ENCODE measurements at places on chromosomes 7 and 10.

GRCh38 chr10:369221-369683, 234.0 kb downstream of the ZMYND11 start:
- no peak for DNase-seq

DNA sequence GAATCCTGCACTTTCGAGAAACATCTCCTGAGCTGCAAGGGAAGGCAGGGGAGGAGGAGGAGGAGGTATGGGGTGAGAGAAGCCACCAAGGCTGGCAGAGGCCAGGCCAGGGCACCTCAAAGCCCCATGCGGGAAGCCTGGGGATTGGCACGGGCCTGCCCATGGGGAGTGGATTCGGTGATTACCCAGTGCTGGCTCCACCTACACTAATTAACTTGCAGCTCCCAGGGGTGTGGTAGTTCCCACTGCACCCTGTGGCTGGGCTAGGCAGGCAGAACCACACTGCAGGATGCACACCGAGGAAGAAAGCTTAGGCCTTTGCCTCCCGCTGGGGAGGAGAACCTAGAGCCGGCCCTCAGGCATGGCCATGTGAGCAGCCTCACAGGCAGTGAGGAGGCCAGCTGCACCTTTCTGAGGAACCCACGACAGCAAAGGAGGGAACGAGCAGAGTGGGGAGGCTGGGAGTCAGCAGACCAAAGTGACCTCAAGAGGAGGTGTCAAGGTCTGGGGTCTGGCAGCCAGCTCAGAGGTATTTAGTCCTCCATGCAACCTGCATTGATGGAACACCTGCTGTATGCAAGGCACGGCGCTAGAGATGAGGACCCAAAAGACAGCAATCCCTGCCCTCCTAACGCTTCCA, 27.2 kb downstream of the GRID1 start:
- no peak for DNase-seq

- DNase-seq: no peak
Observed at GRCh38 chr7:6359021-6359420, 86.6 kb upstream of the CYTH3 start.

GRCh38 chr7:30269490-30269889, 14.9 kb upstream of the ZNRF2 start:
- no peak for DNase-seq

DNA sequence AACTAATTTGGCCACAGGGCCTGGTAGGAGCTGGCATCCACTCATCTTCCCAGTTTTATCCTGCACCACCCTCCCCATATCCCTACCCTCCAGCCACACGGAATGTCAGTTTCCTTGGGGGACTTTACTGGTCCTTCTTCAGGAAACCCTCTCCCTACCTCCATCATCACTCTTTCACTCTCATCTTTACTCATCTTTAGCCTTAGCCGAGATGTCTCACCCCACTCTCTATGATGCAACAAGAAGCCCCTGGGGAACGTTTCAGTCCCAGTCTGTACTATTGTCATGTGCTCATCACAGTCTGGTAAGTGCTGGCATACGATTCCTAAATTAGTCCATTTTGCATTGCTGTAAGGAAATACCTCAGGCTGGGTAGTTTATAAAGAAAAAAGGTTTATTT, 34.9 kb upstream of the TMEM248 start:
- no peak for DNase-seq

- no peak for DNase-seq
Observed at GRCh38 chr7:3404501-3404900, 103.4 kb downstream of the SDK1 start.

DNA sequence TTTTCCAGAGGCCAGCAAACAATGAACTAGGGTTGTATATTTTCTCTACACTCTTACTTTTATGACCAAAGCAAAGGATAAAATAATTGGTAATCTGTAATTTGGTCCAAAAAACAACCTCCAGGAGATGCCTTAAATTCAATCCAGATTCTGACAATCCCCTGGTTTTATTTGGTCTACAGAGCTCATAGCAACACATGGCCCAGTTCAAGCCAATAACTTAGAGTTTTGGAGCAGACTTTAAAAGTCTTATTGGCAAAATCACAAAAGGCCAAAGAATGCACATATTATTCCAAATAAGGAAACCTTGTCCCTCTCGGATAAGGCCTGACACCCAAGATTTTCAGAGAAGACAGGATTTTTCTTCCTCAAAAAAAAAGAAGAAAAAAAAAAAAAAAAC, 51.9 kb downstream of the SORBS1 start:
- no peak for DNase-seq

GRCh38 chr10:101683276-101683675, 11.7 kb downstream of the FBXW4 start:
- DNase-seq: no peak

- DNase-seq: no peak
Observed at GRCh38 chr7:80275192-80275605, 140.6 kb downstream of the GNAI1 start.

DNA sequence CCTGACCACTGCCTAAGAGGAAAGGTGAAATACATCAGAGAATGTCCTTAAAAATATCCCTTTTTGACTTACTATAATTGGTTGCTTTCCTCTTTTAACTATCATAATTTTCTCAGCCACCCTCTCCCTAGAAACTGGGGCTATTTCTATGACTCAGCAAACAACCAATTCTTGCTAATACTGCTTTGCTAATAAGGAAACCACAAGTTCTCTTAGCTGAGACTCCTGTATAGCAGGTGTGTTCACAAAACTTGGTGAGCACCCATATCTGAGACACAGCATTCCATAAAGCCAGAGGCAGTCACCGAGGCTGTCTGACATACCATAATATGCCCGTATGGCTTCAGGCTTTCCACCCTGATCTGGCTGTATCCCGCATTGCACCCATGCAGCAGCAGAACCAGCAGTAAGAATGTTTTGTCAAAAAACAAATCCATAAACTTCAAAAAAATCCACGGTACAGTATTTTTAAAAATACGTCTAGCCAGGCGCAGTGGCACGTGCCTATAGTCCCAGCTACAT, 191.7 kb upstream of the C7orf33 start:
- no peak for DNase-seq

- DNase-seq: no peak
Observed at GRCh38 chr7:2569421-2569820, 10.6 kb downstream of the IQCE start.

GRCh38 chr7:100895701-100895955, at the start of gene ACHE:
Gene ACHE, minus strand, starts transcription at chr7:100895888. Its CDS starts 1,656 bp downstream, at chr7:100894232.
- no peak for DNase-seq

DNA sequence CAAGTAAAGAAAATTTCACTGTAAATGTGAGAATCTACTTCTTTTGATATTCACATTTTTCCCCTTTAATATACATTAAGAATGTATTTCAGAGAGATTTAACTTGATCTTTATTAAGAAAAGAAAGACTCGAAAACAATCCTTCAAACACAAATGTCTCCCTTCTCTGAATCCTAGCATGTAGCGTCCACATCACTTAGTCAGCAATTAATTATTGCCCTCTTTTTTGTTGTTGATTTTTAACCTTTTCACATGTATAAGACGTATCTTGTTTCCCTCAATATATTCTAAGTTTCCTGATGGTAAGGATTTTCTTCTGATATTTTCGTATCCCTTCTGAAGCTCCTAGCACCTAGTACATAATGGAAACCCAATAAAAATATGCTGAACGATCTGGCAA, 6.6 kb downstream of the PDE1C start:
- no peak for DNase-seq

DNA sequence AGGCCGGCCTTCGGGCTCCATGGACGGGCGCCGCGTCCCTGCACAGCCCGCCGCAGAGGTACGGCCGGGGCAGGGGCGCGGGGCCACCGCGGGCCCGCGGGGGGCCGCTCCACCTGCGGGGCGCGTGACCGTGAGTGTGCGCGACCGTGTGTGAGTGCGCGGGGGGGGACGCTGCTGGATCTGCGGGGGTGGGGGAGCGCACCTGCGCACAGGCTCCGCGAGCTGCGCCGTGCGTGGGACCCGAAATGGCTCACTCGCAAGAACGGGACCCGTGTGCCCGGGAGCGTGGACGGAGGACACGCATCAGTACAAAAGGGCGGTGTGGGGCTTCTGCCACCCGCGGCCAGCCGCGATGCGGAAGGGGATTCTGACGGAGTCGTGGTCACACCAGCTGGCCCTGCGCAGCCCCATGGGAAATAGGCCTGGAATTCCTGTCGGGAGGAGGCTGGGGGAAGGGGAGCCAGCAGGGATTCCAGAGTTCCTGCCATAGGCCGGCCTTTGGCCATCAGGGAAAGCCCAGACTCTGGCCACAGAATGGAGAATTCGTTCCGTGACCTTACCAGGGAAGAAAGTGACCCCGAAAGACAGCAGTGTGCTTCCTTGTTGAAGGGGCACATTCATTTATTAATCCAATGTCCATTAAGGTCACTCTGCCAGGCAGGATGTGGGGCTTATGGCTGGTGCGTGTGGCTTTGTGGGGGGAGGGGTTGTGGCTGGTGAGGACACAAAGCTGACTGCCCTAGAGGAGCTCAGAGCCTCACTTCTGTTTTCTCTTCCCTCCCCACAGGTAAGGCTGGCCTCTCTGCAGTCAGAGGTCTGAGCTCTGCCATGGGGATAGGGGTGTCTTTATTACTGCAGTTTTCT, 494 bp downstream of the REPIN1 start:
- peak; percentile 60 for DNase-seq

DNA sequence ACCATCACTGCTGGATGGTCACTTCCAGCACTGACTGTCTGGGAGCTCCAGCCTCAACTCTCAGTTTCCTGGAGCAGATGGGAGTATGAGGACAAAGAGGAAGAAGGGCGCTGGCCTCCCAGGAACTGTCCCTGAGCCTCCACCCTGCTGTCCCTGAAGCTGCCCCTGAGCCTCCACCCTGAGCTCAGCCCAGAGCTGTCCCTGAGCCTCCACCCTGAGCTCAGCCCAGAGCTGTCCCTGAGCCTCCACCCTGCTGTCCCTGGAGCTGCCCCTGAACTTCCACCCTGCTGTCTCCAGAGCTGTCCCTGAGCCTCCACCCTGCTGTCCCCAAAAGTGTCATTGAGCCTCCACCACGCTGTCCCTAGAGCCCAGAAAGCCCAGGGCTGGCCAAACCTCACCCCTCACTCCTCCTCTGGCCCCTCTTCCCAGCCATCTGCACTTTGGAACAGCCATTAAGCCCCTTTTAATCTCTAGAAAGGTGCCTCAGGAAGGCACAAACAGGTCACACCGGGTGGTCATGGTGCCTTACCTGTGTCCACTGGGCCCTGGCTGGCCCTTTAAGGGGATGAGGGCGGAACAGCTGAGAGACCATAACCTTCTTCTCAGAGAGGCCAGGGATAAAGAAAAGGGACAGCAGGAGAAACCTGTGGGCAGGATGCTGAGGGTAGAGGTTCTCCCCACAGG, 30.6 kb upstream of the TUBB8 start:
- no peak for DNase-seq

GRCh38 chr7:106071356-106071998, 40.6 kb downstream of the SYPL1 start:
- DNase-seq: no peak

GRCh38 chr7:130957137-130957513, 223.1 kb upstream of the KLF14 start:
- DNase-seq: no peak

GRCh38 chr7:93228302-93228701, 2.0 kb upstream of the HEPACAM2 start:
- DNase-seq: no peak

DNA sequence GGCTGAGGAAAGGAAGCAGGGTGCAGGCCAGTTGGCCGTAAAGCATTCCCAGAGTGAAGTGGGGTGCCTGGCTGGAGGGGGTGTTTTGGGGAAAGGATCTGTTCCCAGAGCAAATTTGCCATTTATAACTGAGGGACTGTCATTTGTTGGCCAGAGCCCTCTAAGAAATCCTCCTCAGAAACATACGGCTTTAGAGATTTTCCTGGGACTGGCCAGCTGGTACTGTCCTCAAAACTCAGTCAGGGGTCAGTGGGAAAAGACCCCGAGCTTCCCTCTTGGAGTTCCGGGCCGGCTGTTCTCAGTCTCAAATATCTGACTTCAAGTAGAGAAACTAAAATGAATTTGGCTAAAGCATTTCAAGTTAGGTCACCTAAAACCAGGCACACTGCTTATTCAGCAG, 55.9 kb downstream of the ETV1 start:
- no peak for DNase-seq

DNA sequence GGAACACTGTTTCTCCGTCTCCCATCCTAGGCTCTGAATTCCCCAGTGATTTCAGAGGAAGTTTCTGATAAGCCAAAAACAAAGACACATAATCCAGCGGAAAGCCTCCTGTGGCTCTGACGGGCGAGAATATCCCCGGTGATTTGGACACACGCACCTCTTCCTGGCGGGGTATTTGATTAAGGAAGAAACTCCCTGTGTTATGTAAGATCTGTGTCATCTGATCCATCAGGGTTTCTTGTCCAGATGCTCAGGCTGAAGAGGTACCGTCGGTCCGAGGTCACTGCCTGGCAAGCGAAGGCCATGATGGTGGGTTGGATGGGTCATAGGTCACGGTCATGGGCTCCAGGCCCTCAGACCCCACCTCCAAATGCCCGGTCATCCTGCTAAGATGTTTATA, 39.6 kb upstream of the DNAJB6 start:
- no peak for DNase-seq

- DNase-seq: no peak
Observed at GRCh38 chr7:149727053-149727898, 46.1 kb downstream of the ZNF467 start.

DNA sequence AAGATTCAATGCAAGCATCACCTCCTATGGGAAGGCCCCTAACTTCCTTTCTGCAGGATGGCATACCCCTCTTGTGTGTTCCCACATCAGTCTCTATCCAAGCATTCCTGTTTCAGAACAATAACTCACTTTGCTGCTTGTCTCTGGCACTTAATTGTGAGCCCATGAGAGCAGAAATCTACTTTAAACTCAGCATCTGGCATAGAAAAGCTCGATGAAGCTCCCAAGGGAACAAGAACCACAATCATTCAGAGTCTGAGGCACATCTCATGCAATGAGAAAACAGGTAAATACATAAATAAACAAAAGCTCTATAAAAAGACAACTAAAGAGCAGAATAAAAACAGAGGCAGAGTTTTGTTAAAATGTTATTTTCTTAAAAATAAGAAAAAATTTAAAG, 66.2 kb downstream of the VPS41 start:
- DNase-seq: no peak

DNA sequence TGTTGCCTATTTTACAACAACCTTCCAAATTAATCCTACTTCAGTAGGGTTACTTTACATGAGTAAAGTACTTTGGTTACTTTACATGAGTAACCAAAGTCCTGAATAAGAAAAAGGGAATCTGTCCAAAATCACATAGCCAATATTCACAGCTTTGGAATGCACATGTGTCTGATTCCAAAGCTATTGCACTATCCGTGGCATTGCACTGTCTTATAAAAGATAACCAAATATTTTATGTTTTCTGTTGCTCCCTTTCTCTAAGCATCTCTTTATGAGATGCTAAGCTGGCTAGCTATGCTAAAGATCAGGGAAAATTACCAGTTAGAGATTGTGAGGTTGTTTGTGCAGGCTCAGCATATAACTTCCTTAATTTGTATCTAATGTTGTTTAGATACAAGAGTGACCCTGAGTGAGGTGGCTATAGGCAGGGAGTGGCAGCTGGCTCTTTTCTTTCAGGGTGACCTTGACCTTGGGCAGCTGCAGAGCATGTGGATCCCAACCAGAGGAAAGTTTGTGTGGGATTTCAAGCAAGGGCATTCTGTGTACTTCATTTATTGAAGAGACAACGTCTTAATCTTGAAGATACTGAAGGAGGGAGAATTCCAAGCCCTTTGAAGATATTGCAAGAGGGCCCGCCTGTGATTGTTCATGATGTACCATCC, 366.1 kb upstream of the ANKRD30A start:
- DNase-seq: no peak

- no peak for DNase-seq
Observed at GRCh38 chr10:77637532-77638320, at the start of gene KCNMA1. Gene KCNMA1, minus strand, starts transcription at chr10:77637808.

- DNase-seq: no peak
Observed at GRCh38 chr7:23210506-23210905, 28.7 kb downstream of the NUP42 start.
